Hematopoietic multipotent progenitor cell treated with erythropoietin and hydrocortisone succinate and interleukin-3 and kit ligand, for 15 days (in vitro differentiated cells): ENCODE measurements at places on chromosomes 5 and 9.

DNA sequence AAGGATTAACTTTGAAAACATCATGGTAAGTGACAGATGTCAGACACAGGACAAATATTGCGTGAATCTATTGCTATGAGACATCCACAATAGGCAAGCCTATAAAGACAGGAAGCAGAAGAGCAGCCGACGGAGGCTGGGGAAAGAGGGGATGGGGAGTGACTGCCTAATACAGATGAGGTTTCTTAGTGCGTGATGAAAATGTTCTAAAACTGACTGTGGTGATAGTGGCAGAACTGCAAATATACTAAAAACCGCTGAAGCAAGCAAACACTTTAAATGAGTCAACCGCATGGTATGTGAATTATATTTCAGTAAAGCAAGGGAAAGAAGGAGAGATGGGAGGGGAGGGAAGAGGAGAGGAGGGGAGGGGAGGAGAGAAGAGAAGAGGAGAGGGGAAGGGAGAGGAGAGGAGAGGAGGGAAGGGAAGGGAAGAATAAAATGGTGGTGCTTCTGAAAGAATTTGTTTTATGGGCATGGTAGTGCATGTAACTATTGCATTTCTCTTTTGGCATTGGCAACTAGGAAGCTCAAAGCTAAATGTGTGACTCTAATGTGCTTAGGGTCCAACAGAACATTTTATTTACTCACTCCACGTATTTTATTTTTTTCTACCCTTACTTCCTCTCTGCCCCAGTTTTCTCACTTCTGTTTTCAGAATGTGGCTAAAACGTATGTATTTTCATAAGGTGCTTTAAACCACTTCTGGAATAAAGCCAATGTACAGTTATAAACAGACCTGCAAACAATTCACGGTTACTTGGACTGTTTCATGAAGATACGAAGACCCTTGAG lies 21.3 kb downstream of the AKNA start:
- no peak for DNase-seq

- peak; percentile 74 for DNase-seq
Observed at GRCh38 chr5:134465816-134466240, 54.1 kb upstream of the CDKN2AIPNL start.

DNA sequence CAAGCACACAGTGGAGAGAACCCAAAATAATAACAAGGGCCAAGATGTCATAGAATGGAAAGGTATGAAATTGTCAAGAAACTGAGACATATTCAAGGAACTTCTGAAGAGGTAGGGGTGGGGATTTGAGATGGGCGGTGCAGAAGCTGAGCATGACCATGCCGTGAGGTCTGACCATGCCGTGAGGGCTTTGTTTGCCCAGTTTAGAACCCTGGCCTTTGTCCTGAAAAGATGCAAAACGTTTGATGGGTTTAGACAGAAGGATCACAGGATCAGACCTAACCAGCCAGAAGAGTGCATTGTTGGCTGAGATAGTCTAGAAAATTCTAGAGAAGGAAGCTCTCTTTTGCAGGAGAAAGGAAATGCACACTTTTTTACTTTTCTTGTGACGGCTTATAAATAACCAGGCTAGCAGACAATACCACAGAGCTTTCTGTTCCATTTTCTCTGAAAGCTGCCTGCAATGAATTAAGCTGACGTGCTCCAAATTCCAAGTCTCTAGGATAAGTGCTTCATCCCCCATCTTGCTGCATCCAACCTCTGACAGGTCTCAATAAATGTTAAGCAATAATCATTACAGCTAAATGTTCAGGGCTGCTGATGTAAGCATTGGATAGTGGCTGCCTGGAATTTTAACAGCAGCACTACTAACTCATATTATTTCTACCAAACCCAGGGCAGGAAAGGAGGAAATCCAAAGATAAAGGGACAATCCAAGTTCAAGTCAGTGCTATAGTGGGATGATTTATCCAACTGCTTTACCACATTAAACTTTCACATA lies 110.9 kb upstream of the IL6ST start:
- no peak for DNase-seq

- DNase-seq = no peak
Observed at GRCh38 chr5:35789732-35790456, 66.8 kb upstream of the IL7R start.

DNA sequence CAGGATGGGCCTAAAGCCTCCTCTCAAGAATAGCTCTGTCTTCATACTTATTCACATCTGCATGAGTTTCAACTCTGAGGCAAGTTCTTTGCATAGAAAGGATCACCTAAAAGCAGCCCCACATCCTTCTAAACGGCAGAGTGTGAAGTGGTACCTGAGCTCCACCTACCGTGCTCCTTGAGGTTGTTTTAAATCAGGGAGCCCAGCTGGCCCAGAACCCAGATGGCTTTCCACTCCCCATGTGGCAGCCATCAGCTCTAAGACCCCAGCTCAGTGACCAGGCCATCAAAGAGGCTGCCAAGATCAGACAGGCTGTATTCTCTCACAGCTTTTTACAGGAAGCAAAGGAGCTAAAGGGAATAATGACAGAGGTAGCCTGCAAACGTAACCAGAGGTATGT lies 299.3 kb downstream of the RASEF start:
- DNase-seq = no peak

GRCh38 chr5:92758552-92758951 lies 822.5 kb downstream of the NR2F1-AS1 start:
- DNase-seq = no peak

GRCh38 chr5:76180814-76181805 lies 97.9 kb downstream of the SV2C start:
- peak; percentile 64 for DNase-seq

- DNase-seq = no peak
Observed at GRCh38 chr5:123088031-123088805, 823 bp upstream of the PRDM6 start.

GRCh38 chr5:161305601-161306000 lies 240.9 kb downstream of the GABRB2 start:
- no peak for DNase-seq

DNA sequence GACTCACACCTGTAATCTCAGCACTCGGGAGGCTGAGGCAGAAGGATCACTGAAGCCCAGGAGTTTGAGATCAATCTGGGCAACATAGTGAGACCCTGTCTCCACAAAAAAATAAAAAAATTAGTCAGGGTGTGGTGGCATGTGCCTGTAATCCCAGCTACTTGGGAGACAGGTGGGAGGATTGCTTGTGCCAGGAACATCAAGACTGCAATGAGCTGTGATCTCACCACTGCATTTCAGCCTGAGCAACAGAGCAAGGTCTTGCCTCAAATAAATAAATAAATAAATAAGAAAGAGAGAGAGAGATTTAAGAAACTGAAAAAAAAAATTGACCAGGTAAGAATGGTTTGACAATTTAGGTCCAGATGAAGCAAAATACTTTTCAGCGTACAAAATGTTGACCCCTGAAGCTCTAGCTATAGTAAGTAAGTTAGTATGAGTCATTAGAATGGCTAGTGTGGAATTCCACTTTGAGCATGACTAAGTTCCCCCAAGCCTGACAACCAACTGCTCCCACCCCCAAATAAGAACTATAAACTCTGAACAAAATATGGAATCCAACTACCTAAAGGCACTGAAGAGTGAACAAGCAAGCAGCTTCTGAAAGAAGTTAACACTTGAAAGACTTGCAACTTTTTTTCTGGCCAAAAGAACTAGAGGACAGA lies 217.8 kb upstream of the TLE4 start:
- DNase-seq = no peak

GRCh38 chr9:98210435-98210834 lies 18.0 kb upstream of the CORO2A start:
- no peak for DNase-seq

- peak; percentile 30 for DNase-seq
Observed at GRCh38 chr5:133247881-133248624, 196.2 kb downstream of the HSPA4 start.

- DNase-seq = no peak
Observed at GRCh38 chr5:125679522-125679921, 743.7 kb upstream of the GRAMD2B start.

DNA sequence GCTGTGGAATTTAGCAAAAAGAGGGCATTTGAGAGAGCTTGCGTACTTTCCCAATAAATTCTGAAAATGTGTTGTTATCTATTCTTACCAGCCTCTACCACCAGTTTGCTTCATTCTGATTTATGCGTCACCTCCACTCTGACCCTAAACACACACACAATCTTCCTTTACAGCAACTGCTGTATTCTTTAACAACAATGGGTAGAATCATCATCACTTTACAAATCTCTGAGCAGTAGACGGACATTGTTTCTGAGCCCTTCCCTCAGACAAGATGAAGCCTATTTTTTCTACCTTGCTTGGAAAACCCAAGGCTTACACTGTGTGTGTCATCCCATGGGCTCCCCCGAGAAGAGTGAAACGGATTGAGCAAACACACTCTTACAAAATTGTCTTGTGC lies 83.1 kb upstream of the RASA1 start:
- no peak for DNase-seq

DNA sequence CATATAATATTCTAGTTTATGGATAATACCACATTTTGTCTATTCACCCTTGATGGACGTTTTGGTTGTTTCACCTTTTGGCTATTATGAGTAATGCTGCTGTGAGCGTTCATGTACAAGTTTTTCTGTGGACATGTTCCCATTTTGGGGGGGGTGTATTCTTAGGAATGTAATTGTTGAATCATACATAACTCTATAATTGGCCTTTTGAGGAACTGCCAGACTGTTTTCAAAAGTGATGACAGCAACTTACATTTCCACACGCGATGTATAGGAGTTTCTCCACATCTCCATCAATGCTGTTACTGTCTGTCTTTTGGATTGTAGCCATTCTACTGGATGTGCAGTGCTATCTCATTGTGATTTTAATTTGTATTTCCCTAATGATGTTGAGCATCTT lies 69.8 kb downstream of the SLC46A2 start:
- no peak for DNase-seq

GRCh38 chr9:101398930-101399642 lies 435 bp downstream of the ZNF189 start:
- peak; percentile 17 for DNase-seq

GRCh38 chr5:76591366-76591765 lies 31.8 kb downstream of the F2RL2 start:
- DNase-seq = no peak

DNA sequence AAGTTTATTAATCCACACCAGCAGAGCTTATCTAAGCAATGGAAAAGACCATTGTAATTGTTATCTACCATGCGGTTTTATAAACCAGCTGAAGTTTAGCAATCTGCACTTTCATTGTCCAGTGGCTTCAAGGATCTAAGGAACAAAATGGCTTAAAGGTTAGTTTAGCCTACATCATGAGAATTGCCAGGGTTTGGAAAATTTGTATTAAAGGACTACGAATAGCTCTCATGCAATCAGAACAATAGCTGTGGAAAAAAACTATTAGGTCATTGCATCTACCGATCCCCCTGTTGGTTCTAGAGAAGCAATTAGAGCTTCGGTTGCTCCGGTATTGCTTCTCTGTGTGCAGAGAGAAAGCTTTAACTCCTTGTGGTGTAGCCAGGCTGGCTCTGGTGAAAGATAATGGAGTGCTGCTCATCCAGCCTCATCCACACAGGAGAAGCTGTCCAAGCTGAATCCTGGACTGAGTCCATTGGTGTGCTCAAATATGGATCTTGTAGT lies 86.3 kb upstream of the SLC12A2 start:
- no peak for DNase-seq

GRCh38 chr9:17846948-17847655 lies 268.2 kb downstream of the SH3GL2 start:
- no peak for DNase-seq

- peak; percentile 65 for DNase-seq
Observed at GRCh38 chr9:21326526-21327139, 8.6 kb downstream of the KLHL9 start.

DNA sequence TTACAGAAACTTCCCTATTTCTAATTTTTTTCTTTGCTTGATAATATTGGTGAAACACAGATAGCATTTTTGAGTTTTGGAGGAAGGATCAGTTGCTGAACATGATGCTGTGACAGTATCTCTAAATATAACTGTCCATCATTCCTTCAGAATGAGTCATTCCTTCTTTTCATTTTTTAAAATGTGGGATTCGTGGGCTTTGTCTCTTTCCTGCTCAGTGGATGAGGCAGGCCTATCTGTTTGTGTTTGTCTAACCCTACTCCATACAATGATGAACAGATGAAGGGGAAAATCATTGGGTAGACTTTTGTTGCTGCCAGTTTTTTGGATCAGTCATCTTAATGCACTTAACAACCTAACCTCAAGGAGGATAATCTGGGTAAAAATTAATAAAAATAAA lies 15.7 kb upstream of the OR13C8 start:
- no peak for DNase-seq

GRCh38 chr9:93111001-93111370 lies 15.0 kb downstream of the CARD19 start:
- no peak for DNase-seq

DNA sequence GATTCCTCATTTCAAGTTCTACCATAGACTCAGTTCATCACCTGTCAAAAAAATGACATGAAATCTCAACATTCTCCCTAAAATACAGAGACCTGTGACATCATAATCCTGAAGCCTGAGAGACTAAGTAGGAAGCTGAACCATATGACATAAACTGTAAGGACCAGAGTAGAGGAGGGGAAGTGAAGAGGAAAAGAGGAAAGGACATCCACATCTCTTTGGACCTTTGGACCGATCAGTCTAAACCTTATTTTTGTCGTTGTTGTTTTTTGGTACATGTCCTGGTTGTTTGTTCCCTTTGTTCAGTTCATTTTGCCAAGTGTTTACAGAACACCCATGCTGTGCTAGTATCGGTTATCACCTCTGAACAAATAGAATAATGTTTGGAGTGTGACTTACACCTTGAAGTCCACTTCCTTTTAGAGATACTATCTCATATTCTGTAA lies 41.9 kb downstream of the LURAP1L start:
- DNase-seq = no peak
